Hematopoietic multipotent progenitor cell treated with erythropoietin and hydrocortisone succinate and interleukin-3 and kit ligand, for 17 days (in vitro differentiated cells): ENCODE measurements at places on chromosomes 11 and 22.

- no peak for DNase-seq
Measured at GRCh38 chr11:48101958-48102357, 114.7 kb upstream of the OR4B1 start.

DNA sequence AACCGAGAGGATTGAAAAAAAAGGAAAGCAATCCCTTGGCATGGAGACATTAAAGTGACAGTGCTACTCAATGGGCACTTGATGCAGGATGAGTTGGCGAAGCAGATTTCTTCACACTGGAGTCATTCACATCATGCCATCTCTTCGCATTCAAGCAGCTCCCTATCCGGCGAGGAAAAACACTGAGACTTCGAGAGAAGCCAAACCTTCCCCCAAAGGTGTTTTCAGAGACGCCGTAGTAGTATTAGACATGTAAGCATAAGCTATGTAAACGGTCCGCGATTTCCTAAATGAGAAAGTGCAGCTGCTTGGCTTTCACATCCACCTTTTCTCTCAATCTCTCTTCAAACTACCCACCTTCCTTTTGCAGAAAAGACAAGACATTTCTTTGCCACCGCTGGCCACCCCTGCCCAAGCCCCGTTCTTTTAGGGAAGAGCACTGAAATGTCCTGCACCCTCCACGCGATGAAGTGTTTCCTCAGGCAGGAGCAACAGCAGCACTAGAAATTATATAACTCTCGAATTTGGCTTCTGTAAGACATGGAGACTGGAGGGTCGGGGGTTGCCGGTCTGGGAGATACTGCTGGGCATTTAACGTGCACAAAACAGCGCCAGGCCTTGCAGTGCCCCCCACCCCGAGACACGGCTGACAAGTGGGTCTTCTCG, at the start of gene DLG2:
TSS of gene DLG2 (minus strand) at position 13 of the 666 bp plus-strand sequence.
- DNase-seq: peak; percentile 46

DNA sequence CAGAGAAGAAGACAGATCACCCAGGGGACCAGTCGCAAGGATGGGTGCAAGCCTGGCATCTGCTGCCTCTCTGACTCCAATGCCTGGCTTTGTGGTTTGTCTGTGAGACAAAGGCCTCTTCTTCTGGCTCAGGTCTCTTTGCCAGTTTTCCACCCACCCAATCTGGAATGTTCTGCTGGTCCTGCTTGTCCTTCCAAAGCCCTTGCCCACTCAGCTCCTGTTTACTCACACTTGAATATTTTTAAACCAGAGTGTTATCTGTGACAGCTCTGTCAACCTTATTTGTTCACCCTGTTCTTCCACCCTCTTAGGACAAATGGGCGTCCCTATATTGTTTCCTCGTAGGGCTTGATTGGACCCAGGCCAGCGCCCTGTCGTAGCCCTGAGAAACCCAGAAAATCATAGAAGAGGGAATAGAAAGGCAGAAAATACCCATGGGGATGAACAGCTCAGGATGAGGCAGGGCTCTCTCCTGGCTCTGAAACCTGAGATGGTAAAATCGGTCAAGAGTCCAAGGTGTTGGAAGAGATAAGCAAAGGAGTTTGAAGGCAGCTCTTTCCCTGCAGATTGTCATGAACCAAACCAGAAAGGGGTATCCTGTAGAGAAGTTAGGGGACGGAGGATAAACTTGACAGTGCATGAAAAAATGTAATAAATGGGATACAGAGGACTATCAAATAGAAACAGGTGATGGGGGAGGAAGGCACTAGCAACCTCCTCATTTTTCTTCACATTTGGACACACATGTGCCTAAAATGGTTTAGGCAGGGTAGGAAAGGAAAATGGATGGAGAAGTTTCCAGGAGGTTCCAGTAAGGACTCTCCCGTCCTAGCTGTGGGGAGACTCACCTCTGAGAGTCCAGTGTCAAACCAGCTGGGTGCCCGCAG, 651 bp downstream of the CRYAB start:
- DNase-seq: no peak

DNA sequence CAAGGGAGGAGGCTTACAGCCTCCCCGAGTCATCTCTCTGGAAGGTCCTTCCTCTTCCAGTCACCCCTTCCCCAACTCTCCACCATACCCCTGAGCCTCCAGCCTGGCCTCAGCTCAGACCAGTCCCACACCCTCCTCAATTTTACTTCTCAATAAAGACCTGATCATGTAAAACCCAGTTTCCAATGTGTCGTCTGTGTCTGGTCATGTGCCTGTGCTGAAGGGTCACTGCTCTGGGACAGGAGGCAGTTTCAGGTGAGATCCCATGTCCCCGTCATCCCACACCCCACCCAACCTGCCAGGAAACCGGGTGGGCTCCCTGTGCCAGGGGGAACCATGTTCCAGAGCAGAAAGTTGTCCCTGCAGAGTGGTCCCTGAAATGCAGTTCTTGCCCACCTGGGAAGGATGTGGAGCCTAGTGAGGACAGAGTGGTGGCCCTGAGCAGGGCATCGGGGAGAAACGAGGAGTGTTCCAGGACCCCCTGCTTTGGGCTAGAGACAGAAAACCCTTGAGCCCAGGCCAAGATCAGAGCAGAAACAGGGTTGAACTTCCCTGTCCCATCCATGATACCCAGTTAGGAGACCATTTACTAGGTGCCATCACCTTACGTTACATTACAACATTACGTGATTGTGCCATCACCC, 19.4 kb downstream of the IGLL5 start:
- DNase-seq: no peak

DNA sequence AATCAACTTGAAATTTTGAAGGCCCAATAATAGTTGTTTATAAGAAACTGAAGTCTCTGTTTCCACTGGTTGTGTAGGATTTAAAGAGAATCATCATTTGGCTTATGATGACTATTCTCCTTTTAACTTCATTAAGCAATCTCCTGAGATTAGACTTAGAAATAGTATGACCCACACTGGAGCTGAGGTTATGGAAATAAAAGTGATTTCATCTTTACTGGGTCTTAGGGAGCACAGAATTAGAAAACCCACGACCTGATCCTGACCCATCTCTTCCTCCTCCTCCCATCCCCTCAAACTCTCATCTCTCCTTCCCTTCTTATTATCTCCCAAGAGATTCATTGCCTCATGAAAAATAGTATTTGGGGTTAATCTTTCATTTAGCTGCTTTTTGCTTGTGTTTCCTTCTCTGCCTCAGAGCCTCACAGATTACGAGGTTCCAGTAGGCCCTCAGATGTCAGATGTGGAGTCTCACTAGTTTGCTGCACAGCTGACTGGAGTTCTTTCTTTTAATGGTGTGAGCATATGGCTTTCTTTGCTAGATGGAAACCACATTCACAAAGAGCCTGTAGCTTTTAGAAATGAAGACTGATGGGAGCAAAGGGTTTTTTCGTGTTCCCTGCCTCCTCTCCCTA, 85.0 kb downstream of the ALX4 start:
- DNase-seq: no peak

GRCh38 chr11:62127941-62128770, 4.3 kb downstream of the INCENP start:
- no peak for DNase-seq

- peak; percentile 39 for DNase-seq
Measured at GRCh38 chr22:31945443-31945855, 1.1 kb downstream of the YWHAH start.

DNA sequence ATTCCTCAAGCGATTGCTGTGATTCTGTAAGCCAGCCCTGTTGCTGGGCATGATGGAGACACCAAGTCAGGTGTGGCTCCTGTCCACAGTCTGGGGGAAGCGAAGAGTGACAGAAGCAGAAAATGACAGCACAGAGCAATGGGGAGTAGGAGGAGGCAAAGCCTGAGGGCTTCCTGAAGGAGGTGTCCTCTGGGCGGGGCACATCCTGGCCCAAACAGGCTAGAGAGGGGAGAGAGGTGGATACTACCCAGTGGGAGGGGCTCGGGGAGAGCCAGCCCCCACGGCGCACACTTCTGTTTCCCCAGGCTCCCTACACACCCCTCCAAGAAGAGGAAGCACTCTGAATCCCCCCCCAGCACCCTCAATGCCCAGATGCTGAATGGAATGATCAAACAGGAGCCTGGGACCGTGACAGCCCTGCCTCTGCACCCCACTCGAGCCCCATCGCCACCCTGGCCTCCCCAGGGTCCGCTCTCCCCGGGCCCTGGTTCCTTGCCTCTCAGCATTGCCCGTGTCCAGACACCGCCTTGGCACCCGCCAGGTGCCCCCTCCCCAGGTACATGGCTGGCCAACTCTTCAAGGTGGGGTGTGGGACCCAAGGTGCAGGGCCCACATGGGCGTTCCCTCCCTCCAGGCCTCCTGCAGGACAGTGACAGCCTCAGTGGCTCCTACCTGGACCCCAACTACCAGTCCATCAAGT, 18.9 kb downstream of the MYRF start:
- DNase-seq: no peak

GRCh38 chr22:46165977-46166376, 15.7 kb downstream of the PPARA start:
- no peak for DNase-seq

DNA sequence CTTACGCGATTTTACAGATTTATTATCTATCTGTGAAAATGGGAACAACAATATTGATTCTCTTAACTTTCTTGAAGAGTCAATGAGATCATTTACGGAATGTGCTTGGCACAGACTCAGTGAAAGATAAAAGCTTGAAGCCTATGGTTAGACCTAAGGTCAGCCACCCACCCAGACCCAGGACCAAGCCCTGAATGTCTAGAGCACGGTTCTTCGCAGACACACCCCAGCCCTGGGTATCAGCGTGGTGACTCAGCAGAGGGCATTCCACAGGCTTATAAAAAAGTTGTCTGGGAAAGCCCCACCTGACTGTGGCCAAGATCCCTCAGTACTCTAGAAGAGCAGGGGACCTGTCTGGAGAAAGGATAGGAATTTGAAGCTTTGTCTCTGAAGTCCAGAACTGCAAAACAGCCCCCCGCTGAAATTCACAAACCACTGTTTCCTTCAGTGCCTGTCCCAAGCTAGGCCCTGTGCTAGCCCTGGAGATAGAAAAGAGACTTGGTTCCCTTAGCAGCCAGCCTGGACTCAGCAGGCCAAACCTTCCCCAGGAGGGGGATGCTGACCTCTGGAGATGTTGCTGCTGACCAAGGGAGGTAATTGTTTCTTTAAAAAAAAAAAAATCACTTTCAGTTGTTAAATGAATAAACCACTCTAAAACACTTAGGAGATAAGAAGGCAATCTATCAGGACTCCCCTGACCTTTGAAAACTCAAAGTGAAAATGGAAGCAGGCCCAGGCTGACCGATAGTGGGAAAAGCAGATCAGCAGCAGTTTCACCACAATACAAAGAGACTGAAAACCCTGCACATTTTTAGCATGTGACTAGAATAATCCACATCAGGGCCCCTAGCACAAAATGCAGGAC, 114.0 kb downstream of the ABTB2 start:
- DNase-seq: peak; percentile 52

DNA sequence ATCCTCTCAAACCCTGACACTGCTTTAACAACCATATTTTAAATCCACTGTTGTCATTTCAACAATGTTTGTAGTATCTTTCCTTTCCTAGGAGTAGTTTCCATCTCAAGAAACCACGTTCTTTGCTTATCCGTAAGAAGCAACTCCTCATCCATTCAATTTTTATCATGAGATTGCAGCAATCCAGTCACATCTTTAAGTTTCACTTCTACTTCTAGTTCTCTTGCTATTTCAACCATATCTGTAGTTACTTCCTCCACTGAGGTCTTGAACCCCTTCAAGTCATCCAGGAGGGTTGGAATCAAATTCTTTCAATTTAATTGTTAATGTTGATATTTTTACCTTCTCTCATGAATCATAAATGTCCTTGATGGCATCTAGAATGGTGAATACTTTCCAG, 22.4 kb downstream of the CCDC82 start:
- no peak for DNase-seq

- no peak for DNase-seq
Measured at GRCh38 chr22:23062616-23063538, 7.4 kb upstream of the GNAZ start.

DNA sequence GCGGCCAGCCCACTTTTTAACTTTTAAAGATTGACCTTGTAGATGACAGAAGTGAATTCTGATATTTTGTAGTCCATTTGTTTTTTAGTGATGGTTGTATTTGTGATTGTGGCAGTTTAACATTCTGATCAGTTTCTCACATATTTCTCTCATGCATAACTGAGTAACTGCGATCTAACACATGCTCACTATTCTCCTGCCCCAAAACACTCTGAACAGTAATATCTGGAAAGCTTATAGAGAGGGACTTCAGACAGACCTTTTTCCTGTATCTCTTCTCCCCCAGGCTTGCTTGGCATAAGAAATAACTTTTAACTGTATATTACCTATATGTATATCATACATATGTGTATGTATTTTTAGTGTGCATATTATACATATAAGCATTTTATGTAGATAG, 37.3 kb upstream of the MYO18B start:
- no peak for DNase-seq

DNA sequence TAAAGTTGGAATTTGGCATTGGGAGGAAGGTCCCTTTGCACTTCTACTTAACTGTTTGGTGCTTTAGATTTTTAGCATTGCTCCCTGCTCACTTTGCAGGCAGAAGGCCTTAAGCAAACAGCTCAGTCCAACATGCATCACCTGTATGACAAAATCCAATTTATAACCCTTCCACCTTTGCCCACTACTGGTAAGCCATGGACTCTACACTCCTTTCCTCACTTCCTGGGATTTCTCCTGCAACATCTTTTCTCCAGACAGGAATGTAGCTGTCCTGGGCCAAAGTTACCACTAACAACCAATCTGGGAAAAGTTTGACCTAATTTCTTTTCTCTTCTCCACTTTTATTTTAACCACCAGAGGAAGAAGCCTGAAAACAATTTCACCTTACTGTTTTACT, 1.8 kb upstream of the OR2D2 start:
- DNase-seq: no peak

GRCh38 chr11:63686926-63687325, 5.6 kb downstream of the RTN3 start:
- no peak for DNase-seq

- no peak for DNase-seq
Measured at GRCh38 chr11:1807264-1807995, 27.4 kb upstream of the SYT8 start.

DNA sequence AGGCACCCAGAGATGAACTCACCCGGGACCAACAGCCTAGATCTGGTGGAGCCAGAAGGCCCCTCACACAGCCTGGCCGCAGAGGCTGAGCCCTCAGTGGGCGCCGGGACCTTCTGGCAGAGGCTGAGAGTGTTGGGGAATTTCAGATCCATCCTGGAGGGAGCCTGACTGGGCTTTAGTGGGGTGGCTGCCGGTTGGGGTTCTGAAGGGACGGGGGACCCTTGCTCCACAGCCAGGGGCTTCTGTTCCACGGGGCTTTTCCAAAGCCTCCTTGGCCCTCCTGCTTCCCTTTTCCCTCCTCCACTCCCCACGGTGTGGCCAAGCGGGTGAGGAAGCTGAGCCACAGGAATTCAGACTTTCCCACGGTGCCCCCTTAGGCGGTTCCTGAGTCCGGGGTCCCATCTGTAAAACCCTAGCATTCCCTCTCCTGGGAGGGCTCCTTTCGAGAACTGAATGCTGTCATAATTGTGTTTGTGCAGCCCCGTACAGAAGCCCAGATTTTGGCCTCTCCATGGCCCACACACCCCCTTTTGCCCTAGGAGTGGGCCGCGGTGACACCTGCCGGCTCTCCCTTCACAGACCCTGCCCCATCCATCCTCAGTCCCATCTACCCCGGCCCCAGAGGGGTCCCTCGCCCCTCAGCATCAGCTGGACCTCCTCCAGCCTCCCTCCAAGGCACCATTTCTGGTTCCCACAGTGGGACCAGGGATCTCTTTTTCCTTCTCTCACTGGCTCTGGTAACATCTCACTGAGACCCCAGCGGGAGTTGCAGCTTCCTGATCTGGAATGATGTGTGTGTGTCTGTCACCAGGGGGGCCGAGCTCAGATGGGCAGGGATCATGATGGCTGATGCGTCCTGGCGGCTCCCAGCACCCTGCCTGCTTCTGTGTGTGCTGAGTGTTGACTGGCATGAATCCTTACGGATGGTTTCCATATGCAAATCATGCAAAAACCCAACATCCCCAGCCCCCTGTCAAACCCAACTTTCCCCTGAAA, 1048.4 kb downstream of the TBC1D22A start:
- DNase-seq: no peak
